ENCODE measurements at places on chromosomes 5 and 9.
A peak's percentile ranks its signal among the peaks of the same experiment; 100 is the strongest.

DNA sequence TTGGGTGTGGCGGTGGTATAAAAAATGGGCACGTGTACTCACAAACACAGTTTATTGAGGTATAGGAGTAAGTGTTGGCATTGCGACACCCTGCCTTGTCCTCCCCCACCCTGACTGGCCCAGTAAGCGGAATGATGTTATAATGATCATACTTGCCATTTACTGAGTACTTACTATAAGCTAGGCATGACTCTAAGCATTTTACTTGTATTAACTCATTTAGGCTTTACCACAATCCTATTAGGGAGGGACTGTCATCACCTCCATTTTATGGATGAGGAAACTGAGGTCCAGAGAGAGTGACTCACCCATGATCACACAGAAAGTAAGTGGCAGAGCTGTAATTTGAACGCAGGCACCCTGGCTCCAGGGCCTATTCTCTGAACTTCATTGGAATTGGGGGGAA lies 2.3 kb downstream of the SMIM3 start:
- DNase-seq: no peak

DNA sequence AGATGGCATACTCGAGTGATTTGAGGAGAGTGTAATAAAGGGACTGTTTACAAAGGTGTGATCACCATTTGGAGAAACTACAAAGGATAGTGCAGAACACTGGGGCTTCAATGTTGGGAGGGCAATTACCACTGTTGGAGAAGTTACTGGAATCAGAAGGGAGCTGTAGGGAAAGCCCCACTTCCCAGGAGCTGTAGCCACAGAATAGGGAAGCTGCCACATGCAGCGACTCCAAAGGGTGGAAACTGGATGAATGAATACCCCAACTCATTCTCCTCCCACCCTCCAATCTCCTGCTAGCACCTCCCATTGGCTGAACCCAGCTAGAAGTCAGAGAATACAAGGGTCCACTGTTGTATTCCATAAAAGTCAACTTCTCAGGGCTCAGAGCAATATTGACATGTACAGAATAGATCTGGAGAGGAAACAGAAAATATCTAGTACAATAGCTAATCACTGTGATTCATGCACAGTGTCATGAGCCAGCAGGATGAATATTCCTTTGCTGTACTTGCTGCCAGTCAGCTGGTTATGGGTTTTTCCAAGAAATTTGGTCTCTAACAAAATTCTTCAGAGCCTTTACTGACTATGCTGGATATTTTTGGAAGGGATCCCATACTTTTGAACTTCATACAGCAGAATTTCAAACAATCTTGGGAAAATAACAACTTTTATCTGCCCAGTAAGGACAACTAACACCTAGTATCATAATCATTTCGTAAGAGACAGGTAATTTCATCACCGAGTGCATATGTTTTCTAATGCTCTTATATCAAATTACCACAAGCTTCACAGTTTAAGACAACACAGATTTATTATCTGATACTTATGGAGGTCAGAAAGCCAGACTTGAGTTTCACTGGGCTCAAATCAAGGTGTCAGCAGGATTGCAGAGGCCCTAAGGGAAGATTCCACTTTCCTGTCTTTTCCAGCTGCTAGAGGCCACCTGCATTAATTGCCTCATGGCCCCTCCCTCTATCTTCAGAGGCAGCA lies 39.6 kb downstream of the PDCD1LG2 start:
- no peak for DNase-seq

- no peak for DNase-seq
Observed at GRCh38 chr5:169527863-169528262, 55.7 kb upstream of the SPDL1 start.

DNA sequence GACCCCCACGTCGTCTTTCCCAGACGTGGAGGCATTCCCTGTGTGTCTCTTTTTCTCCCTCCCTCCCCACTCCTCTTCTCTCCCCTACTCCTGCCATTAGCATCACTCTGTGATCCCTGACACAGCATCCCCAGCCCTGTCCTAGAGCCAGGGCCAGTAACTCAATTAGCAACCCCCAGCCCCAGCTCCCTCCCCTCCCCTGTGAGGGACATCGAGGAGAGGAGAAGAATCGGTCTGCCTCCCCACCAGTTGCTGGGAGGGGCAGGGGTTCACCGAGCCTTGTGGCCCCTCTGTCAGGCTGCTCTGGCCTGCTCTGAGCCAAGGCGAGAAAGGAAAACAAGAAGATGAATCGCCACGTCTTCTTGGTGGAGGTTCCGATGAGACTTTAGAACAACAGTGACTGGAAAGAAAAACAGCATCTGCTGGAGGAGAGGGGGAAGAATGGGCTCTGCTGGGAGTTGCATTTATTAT lies 123.1 kb downstream of the PAPPA start:
- DNase-seq: no peak

GRCh38 chr5:1409381-1410110 lies 35.7 kb downstream of the SLC6A3 start:
- DNase-seq: peak; percentile 25

DNA sequence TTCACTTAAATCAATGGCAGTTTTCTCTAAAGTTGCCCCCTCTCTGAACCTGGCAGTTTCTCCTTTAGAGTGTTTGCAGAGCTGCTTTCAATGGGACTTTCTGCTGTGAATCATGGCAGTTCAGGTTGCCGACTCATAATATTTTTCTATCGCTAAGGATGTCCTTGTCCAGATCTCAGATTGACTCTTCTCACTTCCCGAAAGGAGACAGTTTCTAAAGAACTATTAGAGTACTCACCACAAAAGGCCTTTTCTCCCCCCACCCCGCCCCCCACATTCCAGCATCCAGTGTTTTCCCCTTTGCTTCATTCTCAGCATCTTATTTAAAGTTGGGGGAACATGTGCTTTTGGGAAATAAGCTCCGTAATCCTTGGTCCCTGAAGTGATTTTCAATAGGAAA lies 443.5 kb upstream of the KLF4 start:
- DNase-seq: no peak

- peak; percentile 11 for DNase-seq
Observed at GRCh38 chr5:93161661-93162654, 419.1 kb downstream of the NR2F1-AS1 start.

DNA sequence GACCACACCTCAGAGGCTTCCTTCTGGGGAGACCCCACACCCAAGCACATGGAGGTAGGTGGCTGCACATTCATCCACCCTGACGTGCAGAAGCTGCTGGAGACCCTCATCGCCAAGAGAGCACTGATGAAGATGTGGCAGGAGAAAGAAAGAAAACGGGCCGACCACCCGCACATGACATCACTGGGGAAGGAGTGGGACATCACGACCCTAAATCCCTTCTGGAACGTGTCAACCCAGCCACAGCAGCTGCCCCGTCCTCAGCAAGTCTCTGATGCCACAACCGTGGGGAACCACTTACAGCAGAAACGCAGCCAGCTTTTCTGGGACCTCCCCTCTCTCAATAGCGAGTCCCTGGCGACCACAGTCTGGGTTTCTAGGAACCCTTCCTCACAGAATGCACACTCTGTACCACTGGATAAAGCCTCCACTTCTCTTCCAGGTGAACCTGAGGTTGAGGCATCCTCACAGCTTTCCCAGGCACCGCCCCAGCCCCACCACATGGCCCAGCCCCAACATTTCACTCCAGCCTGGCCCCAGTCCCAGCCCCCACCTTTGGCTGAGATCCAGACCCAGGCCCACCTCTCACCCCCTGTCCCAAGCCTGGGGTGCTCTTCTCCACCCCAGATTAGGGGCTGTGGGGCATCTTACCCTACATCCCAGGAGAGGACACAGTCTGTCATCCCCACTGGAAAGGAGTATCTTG lies 3.0 kb downstream of the SPATA31E1 start:
- peak; percentile 2 for DNase-seq

DNA sequence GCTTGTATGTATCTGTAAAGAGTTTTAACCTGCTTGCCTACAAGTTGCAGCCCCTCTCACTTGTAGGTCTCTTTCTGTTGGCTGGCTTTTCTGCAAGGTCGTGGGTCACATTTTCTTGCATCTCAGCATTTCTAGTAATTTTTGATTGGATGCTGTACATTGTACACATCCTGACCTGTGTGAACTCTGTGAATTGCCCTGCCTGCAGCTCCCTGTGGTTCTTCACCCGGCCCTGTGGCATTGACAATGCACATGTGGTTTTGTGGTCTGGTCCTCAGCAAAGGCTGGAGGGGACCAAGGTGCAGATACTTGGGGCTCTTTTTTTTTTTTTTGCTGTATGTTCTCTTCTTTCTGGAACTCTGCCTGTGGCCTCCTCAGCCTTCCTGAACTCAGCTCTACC lies 53.6 kb downstream of the WNK2 start:
- DNase-seq: no peak

- no peak for DNase-seq
Observed at GRCh38 chr5:135739383-135739981, 95.0 kb upstream of the SLC25A48 start.

- no peak for DNase-seq
Observed at GRCh38 chr5:169768416-169768815, 131.3 kb downstream of the DOCK2 start.

DNA sequence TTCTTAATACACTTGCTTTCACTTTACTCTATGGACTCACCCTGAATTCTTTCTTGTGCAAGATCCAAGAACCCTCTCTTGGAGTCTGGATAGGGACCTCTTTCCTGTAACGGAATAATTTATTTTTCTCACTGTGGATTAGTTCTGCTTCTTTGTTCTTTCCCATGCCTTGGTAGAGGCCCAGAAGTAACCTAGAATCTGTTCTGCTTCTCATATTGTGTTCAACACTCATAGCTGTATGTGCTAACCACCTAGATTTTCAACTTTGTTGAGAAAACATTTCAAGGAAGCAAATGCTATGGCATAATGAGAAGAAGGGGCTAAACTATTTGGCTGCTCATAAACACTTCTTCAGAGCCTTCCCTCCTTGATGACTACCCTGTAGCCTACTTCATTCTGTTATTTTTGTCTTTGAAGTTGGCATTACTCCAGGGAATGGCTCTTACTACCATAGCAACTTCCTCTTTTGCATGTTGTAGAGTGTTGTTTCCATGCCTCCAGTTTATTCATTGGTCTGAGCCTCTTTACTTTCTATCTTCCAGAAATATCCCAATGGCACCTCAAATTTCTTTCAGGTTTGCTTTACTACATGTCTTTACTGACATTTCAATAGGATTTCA lies 74.3 kb downstream of the KIAA0825 start:
- no peak for DNase-seq

GRCh38 chr5:176337913-176338312 lies 23.7 kb downstream of the KIAA1191 start:
- no peak for DNase-seq

DNA sequence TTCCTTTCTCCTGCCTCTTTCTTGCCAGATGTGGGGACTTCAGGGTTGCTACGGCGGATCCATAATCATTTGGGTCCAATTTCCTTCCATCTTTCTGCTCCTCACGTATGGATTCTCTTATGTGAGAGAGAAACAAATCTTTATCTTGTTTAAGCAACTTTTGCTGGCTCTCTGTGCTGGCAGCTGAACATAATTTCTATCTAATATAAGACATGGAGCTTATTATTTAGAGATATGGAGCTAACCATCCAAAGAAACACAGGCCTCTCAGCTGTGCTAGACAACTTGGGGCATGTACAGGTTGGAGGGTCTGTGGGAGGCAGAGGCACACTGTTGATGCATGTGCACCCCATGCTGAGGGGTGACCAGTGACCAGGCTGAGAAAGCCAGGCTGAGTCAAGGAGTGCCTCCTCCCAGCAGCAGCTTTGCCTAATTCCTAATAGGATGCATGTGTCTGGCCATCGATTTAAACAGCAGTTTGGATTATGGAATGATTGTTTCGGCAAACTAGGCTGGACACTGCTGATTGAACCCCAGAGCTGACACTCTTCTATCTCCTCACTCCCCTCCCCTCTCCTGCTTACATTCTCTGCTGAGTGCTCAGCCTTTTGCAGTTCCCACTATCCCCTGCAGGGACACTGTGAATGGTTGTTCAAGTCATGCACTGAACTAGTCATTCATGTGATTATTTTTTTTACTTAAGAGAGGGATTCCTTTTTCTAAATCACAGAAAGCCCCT lies 195.8 kb downstream of the ERCC6L2 start:
- DNase-seq: peak; percentile 63

- no peak for DNase-seq
Observed at GRCh38 chr9:120263836-120264235, 316.1 kb downstream of the CDK5RAP2 start.

DNA sequence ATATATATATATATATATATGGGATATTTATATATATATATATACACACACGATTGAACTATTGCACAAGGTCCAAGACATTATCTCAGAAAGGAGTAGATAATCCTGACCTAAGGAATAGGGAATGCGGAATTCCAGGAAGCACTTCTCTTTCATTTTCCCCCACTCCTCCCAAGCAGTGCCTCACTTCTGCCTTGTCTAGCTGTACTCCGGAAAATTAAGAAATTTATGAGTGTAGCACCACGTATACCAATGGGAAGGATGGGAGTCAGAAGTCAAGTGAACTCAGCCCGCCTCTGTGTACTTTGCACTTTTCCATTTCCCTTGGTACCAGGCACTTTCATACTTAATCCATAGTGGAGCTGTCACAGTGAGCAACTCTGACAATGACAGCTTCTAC lies 10.9 kb downstream of the SLC36A1 start:
- no peak for DNase-seq

GRCh38 chr5:10724781-10725507 lies 36.1 kb downstream of the DAP start:
- DNase-seq: no peak

DNA sequence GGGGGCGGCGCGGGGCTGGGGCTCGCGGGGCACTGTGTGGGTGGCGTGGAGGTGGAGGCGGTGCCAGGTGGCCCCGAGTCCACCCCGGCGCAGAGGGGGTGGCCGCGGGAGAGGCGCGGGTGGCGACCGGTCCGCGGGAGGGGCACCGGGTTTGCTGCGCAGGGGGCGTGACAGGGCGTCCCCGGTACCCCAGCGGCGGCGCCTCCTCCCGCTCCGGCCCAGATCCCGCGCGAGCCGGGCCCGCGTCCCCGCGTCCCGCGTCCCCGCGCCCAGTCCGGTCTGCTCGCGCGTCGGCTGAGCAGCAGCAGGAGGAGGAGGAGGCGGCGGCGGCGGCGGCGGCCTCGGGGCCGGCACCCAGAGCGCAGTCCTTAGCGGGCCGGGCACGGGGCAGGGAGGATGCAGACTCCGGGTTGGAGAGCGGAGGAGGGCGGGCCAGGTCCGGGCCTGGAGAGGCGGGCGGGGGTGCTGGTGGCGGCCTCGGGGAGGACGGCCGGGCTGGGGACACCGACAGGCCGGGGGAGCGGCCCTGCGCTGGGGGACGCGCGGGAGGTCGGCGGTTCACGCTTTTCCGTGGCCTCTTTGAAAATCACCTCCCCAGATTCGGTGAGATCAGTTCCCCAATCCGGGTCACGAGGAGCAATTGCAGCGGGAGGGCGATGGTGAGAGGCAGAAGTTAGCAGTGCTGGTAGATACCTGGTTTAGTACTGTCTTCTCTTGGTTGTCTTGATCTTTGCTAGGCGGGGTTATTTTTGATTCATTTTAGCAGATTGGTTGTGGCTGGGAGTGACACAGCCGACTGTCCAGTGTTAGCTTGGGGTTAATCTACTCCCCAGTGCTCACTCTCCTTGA lies 1.7 kb downstream of the TRIO start:
- peak; percentile 50 for DNase-seq

DNA sequence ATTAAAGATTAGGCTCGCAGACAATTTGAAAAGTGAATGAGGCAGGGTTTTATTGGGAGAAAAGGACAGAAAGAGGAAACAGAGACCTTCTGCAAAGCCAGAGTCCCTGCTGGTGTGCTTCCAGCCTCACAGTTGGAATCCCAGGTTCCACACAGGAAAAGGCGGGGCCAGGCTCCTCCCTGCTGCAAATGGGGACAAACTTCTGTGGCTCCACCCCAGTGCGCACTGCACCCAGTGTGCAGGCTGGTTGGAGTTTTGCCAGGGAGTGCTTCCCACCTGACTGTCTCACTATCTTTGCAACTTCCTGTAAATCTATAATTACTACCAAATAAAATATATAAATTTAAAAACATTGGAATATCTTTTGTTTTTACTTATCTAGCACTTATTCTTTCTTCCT lies 386.0 kb upstream of the GRIN3A start:
- DNase-seq: no peak

GRCh38 chr5:32420506-32420905 lies 24.0 kb downstream of the ZFR start:
- DNase-seq: no peak

Measured in HEK293T (cell line).